ENCODE measurements at places on chromosomes 7 and 10.

DNA sequence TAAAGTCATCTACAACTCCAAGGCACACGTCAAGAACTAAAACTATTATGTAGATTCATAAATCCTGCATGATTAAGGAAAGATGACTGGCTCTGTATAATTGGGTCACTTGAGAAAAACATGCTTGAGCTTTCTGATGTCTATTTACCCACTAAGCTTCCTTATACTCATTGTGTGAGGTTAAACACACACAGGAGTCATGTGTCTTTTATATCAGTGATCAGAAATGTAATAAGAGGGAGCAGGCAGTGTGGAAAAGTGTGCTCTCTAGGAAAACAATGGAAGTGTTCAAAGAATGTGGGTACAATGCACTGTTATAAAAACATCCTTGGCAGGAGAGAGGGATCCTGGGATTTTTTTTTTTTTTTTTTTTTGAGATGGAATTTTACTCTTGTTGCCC lies 108.6 kb upstream of the ARID5B start:
- no peak for DNase-seq

DNA sequence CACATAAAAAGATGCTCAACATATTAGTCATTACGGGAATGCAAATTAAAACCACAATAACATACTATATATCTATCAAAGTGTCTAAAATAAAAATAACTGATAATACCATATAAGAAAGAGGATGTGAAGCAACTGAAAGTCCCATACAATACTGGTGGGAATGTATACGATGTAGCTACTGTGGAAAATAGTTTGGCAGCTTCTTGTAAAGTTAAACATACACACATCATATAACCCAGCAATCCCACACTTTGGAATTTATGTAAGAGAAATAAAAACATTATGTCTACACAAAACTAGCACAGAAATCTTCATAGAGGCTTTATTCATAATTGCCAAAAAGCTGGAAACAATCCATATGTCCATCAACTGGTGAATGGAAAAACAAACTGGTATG lies 10.5 kb upstream of the COMMD3 start:
- no peak for DNase-seq

GRCh38 chr7:26147030-26147429 lies 5.0 kb upstream of the NFE2L3 start:
- no peak for DNase-seq

GRCh38 chr10:117663750-117664149 lies 121.2 kb downstream of the EMX2 start:
- peak; percentile 5 for DNase-seq

GRCh38 chr7:15667991-15668390 lies 18.5 kb downstream of the MEOX2 start:
- DNase-seq, result no peak

DNA sequence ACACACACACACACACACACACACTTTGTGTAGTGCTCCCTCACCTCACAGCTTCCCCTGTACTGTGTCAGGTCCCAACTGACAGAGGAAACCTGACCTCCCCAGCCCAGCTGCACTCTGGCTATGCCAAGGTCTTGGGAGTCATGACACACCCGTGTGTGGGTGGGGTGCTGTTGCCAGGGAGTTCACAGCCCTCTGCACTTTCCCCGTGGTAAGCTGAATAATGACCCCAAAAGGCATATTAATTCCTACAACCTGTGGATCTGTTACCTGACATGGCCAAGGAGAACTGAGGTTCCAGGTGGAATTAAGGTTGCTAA lies 8.9 kb upstream of the NANOS1 start:
- DNase-seq, result no peak

GRCh38 chr10:133259602-133259989 lies 17.1 kb downstream of the ADAM8 start:
- DNase-seq, result no peak

- DNase-seq, result peak; percentile 68
Observed at GRCh38 chr7:117666031-117666430, 186.2 kb downstream of the CFTR start.

DNA sequence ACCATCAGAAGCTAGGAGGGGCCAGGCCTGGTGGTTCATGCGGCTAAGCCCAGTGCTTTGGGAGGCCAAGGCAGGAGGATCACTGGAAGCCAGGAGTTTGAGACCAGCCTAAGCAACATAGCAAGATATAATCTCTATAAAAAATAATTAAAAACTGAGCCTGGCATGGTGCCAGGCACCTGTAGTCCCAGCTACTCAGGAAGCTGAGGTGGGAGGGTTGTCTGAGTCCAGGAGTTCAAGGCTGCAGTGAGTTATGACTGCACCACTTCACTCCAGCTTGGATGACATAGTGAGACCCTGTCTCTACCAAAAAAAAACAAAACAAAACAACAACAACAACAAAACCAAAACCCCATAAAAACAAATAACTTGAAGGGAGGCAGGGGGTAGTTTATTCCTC lies 172.9 kb upstream of the FAM171A1 start:
- DNase-seq, result no peak

DNA sequence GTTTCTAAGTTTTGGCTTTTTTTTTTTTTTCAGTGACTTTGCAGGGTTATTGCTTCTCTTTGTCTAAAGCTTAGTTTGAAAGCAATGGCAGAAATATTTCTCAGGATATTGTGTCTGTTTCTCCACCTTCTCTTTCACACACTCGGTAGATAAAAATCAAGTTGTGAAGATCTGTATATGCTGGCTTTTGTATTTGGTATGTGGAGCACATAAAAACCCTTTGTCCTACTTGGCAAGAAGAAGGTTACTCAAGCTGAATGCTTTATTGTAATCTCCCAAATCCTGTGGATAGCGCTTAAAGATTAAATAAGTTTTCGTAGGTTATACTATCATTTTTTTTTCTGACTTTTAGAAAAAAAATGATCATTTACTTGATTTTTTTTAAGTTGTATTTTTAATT lies 172.4 kb downstream of the CDCA7L start:
- DNase-seq, result no peak

- no peak for DNase-seq
Observed at GRCh38 chr10:121846555-121846954, 81.3 kb downstream of the ATE1 start.

GRCh38 chr10:48271047-48271730 lies 3.3 kb downstream of the FRMPD2 start:
- no peak for DNase-seq

GRCh38 chr10:71661060-71661622 lies 58.4 kb downstream of the C10orf105 start:
- no peak for DNase-seq

DNA sequence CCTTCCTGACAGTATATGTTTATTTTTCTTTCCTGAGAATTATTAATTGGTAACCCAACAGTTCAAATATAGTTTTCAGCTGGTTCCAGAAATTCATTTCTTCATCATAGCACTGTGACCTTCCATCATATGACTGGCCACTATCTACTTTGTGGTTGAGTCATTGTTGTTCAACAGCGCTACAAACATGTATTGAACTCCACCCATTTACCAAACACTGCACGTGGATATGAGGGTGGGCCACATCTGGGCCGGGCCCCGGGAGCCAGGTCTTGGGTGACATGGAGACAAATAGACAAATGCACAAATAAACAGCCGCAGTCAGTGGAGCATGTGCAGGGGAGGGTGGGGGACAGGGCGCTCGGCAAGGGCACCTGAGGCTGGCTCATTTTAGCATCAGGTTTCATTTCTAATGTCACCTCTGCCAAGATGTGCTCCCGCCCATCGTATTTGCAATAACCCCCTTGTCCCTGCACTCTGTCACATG lies 24.0 kb upstream of the EEPD1 start:
- DNase-seq, result no peak
